ENCODE measurements at places on chromosomes 2 and 18. TPM values are rescaled to one million over a fixed set of nuclear protein-coding genes. Genes with fewer than 3 reads are reported as not detected.

Gene CTNNA2
- total RNA-seq = 24.3 TPM

DNA sequence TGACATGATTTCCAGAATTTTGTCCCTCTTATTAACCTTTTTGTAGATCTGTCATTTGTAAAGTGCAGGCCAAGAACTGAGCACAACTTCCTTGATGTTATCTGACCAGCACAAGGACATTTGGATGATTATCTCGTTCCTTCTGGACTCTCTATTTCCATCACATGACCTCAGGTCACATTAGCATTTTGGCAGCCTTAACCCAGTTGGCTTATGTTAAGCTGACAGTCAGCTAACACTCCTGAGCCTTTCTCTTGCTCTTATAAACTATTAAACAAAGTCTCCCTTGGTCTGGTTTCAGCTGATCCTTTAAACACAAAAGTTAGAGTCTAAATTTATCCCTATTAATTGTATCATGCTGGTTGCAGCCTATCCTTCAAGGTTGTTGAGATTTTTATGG lies 167.2 kb upstream of the RBBP8 start:
- no peak overlapping the region for H3K4me3 ChIP-seq
- no peak overlapping the region for H3K27ac ChIP-seq
- no peak for DNase-seq
- no peaks in the 10 kb centered on the region for H3K36me3 ChIP-seq

Gene ABCG5
- not detected for total RNA-seq

Gene KCNS3
- total RNA-seq = 106 TPM

Gene PLA2R1
- 10.5 TPM for total RNA-seq

DNA sequence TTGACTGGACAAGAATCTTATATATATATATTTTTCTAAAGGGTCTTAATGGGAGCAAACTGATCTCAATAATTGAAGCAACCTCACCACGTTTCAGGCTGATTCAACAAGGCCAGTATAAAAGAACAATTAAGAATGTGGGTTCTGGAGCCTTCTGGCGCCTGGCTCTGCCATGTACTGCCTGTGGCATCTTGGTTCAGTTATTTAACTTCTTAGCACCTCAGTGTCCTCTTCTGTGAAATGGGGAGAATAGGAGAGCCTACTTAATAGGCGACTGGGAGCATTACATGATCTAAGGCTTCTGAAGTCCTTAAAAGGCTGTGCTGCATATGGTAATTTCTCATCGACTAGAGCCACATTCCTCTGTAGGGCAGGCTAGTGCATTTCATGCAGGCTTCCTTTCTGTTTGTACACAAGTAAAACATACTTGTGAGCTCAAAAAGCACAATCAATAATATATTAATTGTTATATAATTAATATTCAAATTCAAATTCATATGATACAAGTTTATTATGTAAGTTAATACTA lies 118.4 kb upstream of the LYPD1 start:
- DNase-seq = no peak
- no peak overlapping the region for H3K4me3 ChIP-seq
- no peak overlapping the region for H3K27ac ChIP-seq
- no peaks in the 10 kb centered on the region for H3K36me3 ChIP-seq
- H3K4me1 ChIP-seq = no peaks in the 10 kb centered on the region
- H3K27me3 ChIP-seq = no peaks in the 10 kb centered on the region

- H3K27ac ChIP-seq = no peak overlapping the region
- H3K4me1 ChIP-seq = no peaks in the 10 kb centered on the region
- no peak for DNase-seq
- H3K27me3 ChIP-seq = no peaks in the 10 kb centered on the region
- no peaks in the 10 kb centered on the region for H3K36me3 ChIP-seq
Measured at GRCh38 chr18:44096016-44096415, 584.7 kb upstream of the SETBP1 start.

- no peak for DNase-seq
- no peaks in the 10 kb centered on the region for H3K36me3 ChIP-seq
- no peak overlapping the region for H3K27ac ChIP-seq
- no peaks in the 10 kb centered on the region for H3K27me3 ChIP-seq
Measured at GRCh38 chr2:97714084-97714949, 941 bp downstream of the ZAP70 start.

GRCh38 chr18:9361191-9361590 lies 26.6 kb downstream of the TWSG1 start:
- H3K4me1 ChIP-seq = peaks cover 8% of the 10 kb centered on the region
- DNase-seq = no peak
- H3K4me3 ChIP-seq = no peak overlapping the region
- no peaks in the 10 kb centered on the region for H3K36me3 ChIP-seq
- H3K27me3 ChIP-seq = no peaks in the 10 kb centered on the region

DNA sequence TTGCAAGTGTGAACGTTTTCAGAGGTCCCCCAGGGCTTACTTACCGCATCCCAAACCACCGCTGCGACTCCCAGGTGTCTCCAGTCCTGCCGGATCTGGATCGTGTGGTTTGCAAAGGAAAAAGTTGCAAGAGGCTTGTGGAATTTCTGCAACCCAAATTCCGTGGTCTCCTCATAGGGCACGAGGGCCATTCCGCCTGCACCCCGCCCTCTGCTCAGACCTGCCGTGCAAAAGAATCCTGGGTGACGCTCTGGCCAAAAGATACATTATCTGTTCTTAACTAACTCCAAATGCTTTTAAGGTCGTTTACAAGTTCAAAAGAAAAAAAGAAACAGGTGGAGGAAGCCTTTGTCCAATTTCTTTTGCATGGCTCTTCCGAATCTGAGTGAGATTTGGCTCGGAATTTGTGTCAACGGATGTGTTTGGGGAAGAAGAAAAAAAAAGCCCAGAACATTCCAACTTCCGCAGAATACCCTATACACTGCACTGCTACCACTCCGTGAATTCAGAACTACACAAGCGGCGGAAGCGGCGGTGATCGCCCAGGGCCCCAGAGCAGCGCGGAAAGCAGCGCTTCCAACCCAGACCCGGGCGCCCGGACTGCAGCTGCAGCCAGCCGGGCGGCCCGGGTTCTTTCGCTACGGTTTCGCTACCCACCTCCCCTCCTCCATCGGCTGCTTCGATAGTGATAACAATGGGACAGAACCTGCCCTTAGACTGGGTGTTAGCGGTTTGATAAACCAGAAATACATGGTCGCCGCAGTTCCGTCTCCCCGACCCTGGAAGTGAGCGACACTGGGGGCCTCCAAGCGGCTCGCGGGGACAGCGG lies 795 bp downstream of the METTL21A start:
- no peaks in the 10 kb centered on the region for H3K27me3 ChIP-seq
- H3K4me3 ChIP-seq = peak overlapping the region; percentile 84
- peak overlapping the region; percentile 96 for H3K27ac ChIP-seq
- no peaks in the 10 kb centered on the region for H3K36me3 ChIP-seq
- H3K4me1 ChIP-seq = no peaks in the 10 kb centered on the region
- peak; percentile 68 for DNase-seq

DNA sequence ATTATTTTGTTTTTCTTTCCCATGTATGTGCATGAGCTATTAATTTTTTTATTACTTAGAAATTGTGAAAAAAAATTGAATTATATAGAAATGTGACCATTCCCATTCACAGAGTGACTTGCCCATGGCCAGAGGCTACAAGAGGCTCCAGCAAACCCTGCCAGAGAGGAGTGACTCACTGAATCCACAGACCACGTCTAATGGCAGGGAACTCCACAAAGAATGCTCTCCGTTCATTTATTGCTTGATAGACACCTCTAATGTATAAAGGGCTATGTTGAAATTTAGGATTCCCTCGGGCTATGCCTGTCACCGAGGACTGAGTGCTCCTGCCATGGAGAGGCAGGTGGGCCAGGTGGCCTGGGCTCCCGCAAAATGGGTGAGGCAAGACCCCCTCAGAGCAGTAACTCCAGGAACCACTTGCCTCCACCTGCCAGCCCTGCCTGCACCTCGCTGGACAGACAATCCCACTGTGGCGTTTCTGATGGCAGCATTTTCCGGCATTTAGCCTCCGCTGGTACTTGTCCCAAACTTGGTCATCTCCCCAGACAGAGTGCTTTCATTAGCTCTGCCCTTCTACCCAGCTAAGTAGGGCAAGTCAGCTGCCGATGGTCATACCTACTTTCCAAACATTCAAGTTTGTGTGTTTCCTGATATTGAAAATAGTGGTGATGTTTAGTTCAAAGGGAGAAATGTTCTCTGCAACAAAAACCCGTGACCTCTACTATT lies 200.3 kb downstream of the PRKCE start:
- no peaks in the 10 kb centered on the region for H3K36me3 ChIP-seq
- H3K27me3 ChIP-seq = no peaks in the 10 kb centered on the region
- H3K4me1 ChIP-seq = no peaks in the 10 kb centered on the region
- H3K4me3 ChIP-seq = no peak overlapping the region
- H3K27ac ChIP-seq = no peak overlapping the region
- peak; percentile 11 for DNase-seq

GRCh38 chr2:46509804-46510203 lies 30.4 kb downstream of the TMEM247 start:
- no peak for DNase-seq
- H3K4me3 ChIP-seq = no peak overlapping the region
- no peaks in the 10 kb centered on the region for H3K36me3 ChIP-seq
- no peaks in the 10 kb centered on the region for H3K4me1 ChIP-seq
- no peaks in the 10 kb centered on the region for H3K27me3 ChIP-seq

Gene FAM228A
- total RNA-seq = 4.8 TPM

Gene TMEM17
- total RNA-seq = 4.0 TPM

GRCh38 chr2:48043746-48044145 lies 137.4 kb upstream of the FBXO11 start:
- H3K27ac ChIP-seq = no peak overlapping the region
- no peaks in the 10 kb centered on the region for H3K27me3 ChIP-seq
- H3K36me3 ChIP-seq = no peaks in the 10 kb centered on the region
- no peak for DNase-seq

Gene SERPINB8
- total RNA-seq = 2.0 TPM

Gene BMP10
- total RNA-seq = not detected

- no peak overlapping the region for H3K4me3 ChIP-seq
- H3K27me3 ChIP-seq = no peaks in the 10 kb centered on the region
- no peaks in the 10 kb centered on the region for H3K36me3 ChIP-seq
Measured at GRCh38 chr2:11467129-11467649, 1.2 kb upstream of the E2F6 start.

- no peak for DNase-seq
- peak overlapping the region; percentile 41 for H3K4me3 ChIP-seq
- H3K27ac ChIP-seq = no peak overlapping the region
- no peaks in the 10 kb centered on the region for H3K4me1 ChIP-seq
- H3K27me3 ChIP-seq = peaks cover 10% of the 10 kb centered on the region
Measured at GRCh38 chr18:11147962-11148679, 1.2 kb downstream of the PIEZO2 start.

DNA sequence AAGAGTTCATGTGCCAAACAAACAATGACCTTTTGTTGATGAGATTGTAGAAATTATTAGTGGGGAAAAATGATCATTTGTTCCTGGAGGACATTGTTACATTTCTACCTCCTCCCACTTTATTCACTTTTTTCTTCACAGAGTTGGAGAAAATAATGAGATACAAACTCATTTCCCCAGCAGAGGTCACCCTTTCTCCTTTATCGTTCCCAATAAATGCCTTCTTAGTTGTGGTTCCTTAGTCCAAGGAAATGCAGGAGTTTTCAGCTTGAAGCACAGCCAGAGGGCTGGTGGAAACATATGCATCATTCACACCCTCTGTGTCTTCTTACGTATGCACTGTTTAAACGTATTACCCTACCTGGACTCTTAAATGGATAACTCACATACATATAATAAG lies 108.8 kb downstream of the SLC4A3 start:
- H3K27ac ChIP-seq = no peak overlapping the region
- peak; percentile 29 for DNase-seq
- H3K27me3 ChIP-seq = peaks cover 3% of the 10 kb centered on the region
- H3K36me3 ChIP-seq = no peaks in the 10 kb centered on the region

Gene COLEC12
- 11.1 TPM for total RNA-seq

- no peaks in the 10 kb centered on the region for H3K27me3 ChIP-seq
- no peaks in the 10 kb centered on the region for H3K4me1 ChIP-seq
- no peak for DNase-seq
- H3K27ac ChIP-seq = no peak overlapping the region
- H3K36me3 ChIP-seq = no peaks in the 10 kb centered on the region
Measured at GRCh38 chr2:235820571-235820970, 326.7 kb downstream of the AGAP1 start.

Gene CNGA3
- total RNA-seq = 1.1 TPM

Gene RAD51AP2
- not detected for total RNA-seq

Gene ZEB2
- total RNA-seq = 13.1 TPM

DNA sequence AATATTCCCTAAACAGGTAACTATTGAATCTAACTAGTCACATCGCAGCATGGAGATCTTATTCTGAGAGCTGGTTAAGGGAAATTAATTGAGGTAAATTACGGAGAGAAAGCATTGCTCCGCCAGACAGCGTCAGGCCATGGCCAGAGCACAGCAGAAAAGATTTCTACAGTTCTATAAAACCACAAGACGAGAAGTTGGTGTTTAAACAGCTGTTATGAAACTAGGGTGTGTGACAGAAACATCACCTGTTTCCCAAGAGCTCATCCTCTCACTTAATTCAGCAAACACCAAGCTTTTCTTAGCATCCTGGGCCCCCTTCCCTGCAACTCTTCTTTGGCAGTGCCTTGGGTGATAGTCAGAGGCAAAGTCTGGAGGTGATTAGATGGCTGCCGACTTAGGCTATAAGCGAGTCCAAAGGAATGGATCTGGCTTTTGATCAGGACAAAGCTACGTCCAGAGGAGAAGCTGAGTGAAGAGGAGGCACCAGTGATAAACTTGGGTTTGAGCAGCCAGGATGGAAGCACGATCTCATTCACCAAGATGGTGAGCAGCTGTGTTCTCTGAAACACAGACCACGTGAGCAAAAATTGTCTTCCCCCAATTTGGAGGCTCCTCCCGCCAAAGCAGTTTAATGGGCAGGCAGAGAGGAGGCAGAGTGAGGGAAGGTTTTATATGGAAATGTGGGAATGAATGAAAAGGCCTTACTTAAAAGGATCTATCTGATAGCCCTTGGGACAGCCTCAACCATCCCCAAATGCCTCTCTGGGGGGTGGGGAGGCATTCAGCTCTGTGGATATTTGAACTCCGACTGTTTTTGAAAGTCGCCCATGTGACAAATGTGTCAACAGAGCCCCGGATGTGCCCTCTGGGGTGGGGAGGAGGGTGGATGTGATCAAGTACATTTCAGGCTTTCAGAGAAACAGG lies 57.8 kb downstream of the PKDCC start:
- no peak for DNase-seq
- H3K27ac ChIP-seq = no peak overlapping the region
- H3K27me3 ChIP-seq = no peaks in the 10 kb centered on the region
- no peak overlapping the region for H3K4me3 ChIP-seq

- H3K4me3 ChIP-seq = peak overlapping the region; percentile 88
- no peak for DNase-seq
- peak overlapping the region; percentile 67 for H3K27ac ChIP-seq
- no peaks in the 10 kb centered on the region for H3K36me3 ChIP-seq
- H3K27me3 ChIP-seq = no peaks in the 10 kb centered on the region
Measured at GRCh38 chr2:241686324-241686649, 328 bp downstream of the DTYMK start.

DNA sequence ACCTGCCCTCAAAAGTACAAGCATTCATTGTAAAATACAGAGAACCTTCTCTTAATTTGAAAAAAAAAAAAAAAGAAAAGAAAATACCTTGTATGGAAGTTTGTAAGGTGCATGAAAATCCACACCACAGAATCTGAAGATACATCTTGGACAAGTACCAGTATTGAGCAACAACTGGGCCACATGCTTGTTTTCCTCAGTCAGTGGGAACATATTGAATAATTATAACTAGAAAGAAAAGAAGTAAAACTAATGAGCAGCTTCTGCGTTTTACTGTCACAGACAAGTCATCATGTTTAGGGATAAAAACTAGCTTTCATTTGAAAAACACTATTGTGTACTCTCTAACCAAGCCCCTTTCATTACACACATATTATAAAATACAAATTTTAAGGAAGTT lies 5.8 kb upstream of the PEX13 start:
- H3K4me3 ChIP-seq = no peak overlapping the region
- DNase-seq = no peak
- no peak overlapping the region for H3K27ac ChIP-seq
- no peaks in the 10 kb centered on the region for H3K27me3 ChIP-seq
- H3K36me3 ChIP-seq = no peaks in the 10 kb centered on the region

All from prostate gland (tissue), 2 donors.